NCI-H1436 treated with DMSO at 0.1 percent for 48 hours (cell line): ENCODE measurements at places on chromosomes 3 and 15.

DNA sequence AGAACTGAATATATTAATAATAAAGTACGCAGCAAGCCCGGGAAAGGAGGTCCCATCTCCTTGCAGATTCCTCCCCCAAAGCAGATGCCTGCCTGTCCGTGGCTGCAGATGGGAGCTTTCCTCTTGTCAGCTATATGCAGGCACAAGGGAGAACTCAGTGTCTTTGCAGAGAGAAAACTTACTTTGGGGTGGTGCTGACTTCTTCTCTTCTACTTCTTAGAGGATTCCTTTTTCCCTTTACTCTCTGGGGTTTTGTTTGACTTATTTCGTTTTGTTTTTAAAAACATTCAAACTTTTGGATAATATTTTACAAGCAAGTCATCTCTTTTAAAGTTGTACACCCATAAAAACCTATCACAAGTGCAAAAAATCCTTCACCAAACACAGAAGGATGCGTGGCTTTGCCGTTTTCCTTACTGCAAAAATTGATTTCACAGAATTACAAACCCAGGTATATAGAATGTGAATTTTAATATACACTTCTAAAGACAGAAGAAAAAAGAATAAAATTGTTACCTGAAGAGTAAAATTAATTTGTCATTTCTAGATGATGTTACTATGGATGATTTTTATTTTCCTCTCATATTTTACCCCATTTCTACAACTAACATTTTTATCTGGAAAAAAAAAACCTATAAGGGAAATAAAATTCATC is 65.3 kb upstream of the IGF1R start:
- DNase-seq: no peak

GRCh38 chr15:79538527-79538926 is 106.4 kb downstream of the MINAR1 start:
- no peak for DNase-seq

- no peak for DNase-seq
These were observed 34.6 kb downstream of the BTD start for GRCh38 chr3:15636028-15636709.

- no peak for DNase-seq
These were observed 417.3 kb downstream of the OTOL1 start for GRCh38 chr3:161913786-161914389.

DNA sequence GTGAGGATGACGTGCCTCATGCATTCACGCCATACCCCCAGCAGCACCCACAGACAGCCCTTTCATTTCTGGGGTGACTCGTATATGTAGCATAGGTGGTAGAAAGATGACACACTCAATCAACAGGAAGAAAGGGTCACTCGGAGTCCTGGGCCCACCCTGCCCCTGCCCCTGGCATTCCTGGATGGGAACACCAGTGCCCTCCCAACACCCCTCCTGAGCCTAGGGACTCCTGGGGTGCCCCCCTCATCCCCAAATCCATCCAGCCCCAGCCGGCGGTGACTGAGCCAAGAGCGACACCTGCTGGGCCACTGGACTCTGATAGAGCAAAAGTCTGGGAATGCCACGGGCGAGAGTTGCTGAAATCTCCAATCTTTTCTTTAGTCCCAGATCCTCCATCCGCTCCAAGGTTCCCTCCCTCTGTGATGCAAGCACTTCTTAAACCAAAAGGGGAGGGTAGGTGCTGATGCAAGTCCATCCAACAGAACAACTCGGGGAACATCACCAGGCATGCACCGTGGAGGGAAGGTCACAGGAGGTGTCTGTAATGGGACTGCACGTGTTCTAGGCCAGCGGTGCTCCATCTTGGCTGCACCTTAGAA is 31.1 kb downstream of the ACAN start:
- DNase-seq: no peak

DNA sequence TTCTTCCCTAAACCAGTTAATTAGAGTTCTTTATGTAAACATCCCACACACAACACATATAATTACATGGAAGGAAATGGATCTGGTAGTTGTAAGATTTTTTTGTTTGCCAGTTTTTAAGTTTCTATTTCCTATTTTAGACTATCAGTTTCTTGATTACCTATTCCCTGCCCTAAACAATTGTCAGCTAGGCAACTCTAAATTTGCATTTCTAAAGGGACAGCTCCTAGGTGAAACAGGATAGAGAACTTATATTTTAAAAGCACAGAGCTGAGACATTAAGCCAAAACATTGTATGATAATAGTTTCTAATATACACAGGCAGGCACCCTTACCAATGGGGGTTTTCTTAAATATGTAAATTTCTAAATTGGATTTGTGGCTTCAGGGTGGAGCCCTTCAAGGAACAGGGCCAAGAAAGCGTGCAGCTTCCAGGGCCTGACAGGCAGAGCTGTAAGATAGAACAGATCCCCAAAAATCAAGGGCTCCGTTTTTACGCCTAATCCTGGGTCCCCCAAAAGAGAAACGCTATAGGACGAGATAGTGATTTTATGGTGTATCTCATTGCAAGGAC is 8.9 kb downstream of the LEKR1 start:
- DNase-seq: no peak

DNA sequence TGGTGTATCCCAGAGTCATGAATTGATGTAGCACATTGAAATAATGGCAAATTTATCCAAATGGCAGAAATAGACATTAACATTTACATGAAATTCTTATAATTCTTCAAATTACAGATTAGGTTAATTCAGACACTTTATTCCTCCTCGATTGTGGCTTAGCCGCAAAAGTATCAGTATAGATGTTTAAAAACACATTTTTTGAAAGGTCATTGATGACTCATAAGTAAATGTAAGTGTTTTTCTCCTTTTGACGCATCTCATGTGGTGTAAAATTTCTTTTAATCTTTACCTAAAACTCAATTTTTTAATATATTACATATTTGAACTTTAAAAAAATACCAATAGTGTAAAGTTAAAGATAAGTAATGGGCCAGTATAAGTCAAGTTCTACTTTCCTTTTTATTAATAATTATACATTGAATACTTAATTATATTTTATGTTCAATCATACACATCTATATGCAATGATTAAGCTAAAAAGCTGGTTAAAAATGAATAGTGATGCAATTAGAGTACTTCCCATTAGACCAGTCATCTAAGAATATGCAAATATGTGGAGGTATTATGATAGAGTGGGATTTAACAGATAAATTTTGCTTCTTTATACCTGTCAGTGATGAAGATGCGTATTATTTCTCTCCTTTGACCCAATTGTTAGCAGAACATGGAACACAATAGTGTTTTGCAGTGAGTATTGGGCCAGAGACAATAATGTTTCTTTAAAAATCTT is 678.1 kb upstream of the DPPA4 start:
- no peak for DNase-seq

GRCh38 chr3:10594915-10595314 is 89.5 kb upstream of the ATP2B2 start:
- no peak for DNase-seq

GRCh38 chr3:196969660-196970546 is 1.3 kb upstream of the PIGZ start:
- no peak for DNase-seq

- no peak for DNase-seq
These were observed 116.9 kb upstream of the ABHD17C start for GRCh38 chr15:80578206-80578595.

DNA sequence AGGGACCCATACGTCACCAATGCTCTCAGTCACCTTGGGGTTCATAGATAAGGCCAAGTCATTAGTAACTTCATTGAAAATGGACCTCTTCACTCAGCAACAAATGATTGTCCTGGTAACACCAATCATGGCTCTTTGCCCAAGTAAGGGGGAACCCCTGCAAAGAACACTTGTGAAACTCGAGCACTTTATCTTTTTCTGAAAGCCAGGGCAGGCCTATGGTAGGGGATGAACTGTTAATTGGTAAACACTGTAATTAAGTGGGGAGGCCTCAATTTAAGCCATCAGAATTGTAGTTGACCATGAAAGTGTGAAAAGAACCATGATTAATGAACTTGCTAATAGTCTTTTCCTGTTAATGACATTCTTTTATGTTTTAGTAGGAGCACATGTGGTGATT is 73.3 kb downstream of the ABHD5 start:
- DNase-seq: no peak

DNA sequence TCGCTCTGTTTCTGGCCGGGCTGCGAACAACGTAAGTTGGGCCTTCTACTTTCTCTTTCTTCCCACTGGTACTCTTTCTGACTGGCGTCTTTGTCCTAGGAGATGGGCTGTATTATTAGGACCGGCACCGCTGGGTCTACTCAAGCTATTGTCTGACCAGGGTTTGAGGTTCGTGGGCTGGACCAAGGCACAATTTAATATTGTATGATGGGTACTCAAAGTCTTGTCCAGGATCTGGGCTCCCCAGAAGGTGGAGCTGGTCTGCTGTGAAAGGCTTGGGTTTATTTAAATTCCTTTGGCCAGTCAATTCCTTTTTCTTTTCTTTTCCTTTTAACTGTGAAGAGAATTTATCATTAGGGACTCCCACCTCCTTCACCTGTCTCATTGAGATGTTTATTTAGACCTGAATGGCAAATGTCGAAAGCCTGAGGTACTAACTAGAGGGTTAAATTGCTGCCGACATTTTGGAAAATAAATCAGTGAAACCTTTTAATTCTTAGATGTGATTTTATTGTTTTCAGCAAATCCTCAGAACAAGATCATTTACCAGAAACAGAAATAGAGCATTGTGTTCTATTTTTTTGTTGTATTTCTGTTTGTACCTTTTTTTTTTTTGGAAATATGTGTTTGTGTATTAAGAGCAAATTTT is 410 bp downstream of the LRRC49 start:
- no peak for DNase-seq

- no peak for DNase-seq
These were observed 32.2 kb downstream of the RIOX2 start for GRCh38 chr3:97940034-97940433.

- DNase-seq: no peak
These were observed 1121.2 kb downstream of the SI start for GRCh38 chr3:163957072-163957471.

- no peak for DNase-seq
These were observed 3.9 kb upstream of the SRGAP3 start for GRCh38 chr3:9253327-9253726.

- no peak for DNase-seq
These were observed 976 bp upstream of the ABTB1 start for GRCh38 chr3:127671523-127672428.

DNA sequence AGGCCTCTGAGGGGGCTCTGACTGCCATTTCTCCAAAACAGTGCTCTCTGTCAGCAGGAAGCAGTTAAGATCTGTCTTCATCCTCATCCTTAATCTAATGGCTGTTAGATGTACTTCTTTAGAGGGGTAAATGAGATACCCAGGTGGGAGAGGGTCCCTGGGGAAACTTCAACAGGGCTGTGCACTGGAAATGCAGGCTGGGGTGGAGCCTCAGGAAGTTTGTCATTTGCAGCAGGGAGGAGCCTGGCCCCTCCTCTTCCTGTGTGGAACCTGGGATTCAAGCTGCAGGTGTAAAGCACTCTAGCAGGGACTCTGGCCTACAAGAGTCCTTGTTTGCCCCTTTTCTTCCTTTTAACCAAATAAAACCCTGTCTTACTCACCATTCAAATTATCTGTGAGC is 1173.6 kb downstream of the OTOL1 start:
- peak; percentile 72 for DNase-seq

DNA sequence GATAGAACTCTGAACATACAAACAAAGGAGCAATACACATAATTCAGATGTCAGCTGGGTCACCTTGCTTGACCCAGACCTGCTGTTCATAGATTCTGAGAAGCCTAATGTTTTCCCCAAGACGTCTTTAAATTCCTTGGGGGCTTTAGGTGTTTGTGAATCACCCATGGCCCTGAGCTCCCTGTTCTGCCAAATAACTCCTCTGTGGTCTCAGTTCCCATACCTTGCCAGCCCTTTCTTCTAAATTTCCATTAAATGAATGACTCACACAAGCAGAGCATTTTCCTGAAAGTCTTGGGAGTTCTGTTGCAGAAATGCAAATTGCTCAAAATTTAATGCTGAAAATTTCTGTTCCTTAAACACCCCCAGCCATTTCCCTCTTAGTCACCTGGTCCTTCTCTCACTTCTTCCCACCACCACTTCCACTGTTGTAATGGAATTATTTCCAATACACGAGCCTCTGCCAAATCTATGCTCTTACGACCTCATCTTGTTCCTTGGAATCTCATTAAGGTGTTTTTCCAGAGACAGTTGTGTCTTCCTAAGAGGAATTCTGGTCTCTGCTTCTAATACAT is 33.4 kb upstream of the PSMD6 start:
- DNase-seq: no peak

- no peak for DNase-seq
These were observed 552.8 kb downstream of the NAALADL2 start for GRCh38 chr3:175411946-175412345.

DNA sequence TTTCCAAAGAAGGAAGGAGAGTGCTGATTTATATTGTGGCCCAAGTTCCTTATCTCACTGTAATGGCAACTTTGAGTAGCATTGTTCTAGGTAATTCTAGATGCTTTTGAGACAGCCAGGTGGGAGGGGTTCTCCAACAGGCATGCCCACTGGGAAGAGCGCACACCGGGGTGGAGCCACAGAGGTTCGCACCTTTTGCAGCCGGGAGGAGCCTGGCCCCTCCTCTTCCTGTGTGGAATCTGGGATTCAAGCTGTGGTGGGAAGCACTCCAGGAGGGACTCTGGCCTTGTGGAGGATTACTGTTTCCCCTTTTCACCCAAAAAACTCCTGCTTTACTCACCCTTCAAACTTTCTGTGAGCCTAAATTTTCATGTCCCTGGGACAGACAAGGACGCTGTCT is 53.1 kb downstream of the CFAP20DC start:
- DNase-seq: no peak

DNA sequence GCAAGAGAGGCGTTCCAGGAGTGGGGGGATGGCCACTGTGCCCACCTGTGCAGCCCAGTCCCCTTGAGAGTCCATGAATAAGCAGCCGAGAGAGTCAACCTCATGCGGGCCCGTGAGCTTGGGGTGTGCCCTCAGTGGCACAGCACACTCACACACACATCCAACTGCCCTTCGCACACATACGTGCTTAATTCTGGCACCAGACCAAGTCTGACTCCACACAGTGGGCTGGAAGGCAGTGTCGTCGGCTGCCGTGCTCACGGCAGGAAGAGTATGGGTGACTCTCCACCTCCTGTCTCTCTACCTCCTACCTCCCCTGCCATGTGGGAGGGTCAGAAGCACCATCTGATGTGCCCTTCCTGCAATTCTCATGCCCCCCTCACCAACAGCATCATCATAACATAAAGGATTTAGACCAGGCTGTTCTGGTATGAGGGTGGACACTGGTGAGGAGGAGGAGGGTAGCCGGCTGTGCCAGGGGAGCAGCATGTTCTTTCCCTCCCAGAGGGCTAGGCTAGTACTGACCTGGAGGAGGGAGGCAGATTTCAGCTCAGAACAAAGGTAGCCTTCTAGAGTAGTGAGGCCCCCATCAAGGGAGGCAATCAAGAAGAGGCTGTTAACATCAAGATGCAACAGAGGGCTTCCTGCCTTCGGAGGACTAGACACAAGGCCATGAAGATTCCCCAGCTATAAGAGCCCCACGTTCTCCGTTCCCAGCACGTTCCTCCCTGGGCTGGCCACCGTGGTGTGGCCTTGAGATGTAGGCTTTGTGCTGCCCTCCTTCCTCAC is 5.3 kb upstream of the STRA6 start:
- DNase-seq: no peak
